Forelimb muscle (tissue), 1 donor: ENCODE measurements at places on chromosomes 3 and 15.

- peak; percentile 60 for DNase-seq
Measured at GRCh38 chr3:64561325-64561843, 126.4 kb downstream of the ADAMTS9 start.

GRCh38 chr3:133317866-133318265, 82.0 kb upstream of the BFSP2 start:
- no peak for DNase-seq

DNA sequence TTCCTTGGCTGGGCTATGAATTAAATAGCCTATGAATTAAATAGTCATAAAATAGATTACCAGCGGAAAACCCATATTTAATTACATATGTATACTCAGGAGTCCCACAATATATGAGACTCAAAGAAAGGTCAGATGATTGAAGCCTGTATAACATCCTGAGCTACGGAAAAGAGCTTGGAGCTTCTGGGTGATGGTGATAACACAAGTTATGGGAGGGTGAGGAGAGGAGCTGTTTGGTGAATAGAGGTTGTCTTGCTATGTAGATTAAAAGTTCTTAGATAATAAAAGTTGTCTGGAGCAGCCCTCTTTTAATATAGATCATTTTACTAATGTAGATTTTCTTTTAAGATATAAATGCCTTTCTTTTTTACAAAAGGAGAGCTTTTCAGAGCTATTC, 1.8 kb downstream of the PML start:
- no peak for DNase-seq

GRCh38 chr15:31257286-31257685, 69.3 kb upstream of the KLF13 start:
- no peak for DNase-seq

DNA sequence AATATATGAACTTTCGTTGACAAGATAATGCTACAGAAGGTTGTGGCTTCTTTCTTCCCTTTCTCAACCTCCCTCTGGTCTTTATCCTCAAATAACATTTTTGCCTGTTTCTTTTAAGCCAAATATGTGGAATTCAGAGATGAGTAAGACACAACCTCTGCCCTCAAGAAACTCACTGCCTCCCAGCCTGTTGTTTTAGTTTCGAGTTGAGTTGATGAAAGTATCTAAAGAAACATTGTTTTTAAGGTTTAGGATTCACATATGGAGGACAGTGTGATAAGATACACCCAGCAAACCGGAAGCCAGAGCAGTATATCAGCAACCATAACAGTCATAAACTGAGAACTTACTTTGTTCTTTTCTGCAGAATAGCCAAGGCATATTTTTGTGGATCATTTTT, 218.6 kb downstream of the THSD4 start:
- DNase-seq: no peak

- DNase-seq: no peak
Measured at GRCh38 chr3:190444576-190445145, 5.0 kb downstream of the TMEM207 start.

- no peak for DNase-seq
Measured at GRCh38 chr3:46200790-46201189, 7.3 kb downstream of the CCR1 start.

GRCh38 chr15:57595011-57595866, 3.5 kb downstream of the MYZAP start:
- DNase-seq: no peak

GRCh38 chr3:87062685-87063084, 71.7 kb upstream of the VGLL3 start:
- DNase-seq: no peak

GRCh38 chr15:81023483-81024264, 23.0 kb downstream of the TLNRD1 start:
- DNase-seq: no peak

- no peak for DNase-seq
Measured at GRCh38 chr3:9099702-9100512, 136.6 kb upstream of the RAD18 start.

GRCh38 chr3:85355572-85355971, 396.8 kb downstream of the CADM2 start:
- DNase-seq: no peak

GRCh38 chr3:114498539-114499370, 204.9 kb downstream of the TIGIT start:
- DNase-seq: no peak

DNA sequence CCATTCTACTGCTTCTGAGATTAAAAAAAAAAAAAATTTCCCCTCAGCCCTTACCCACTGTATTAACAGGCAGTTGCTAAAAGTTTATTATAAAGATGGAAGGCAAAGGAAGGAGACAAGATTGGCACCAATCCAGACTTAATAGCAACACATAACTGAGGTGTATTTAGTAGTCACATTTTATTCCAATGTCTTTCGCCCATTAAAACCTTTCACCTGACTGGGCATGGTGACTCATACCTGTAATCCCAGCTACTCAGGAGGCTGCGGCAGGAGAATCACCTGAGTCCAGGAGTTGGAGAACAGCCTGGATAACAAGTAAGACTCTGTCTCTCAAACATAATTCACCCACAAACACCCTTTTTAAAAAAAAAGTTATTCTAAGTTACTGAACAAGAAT, 4.4 kb downstream of the ACAP2 start:
- no peak for DNase-seq
